ENCODE measurements at places on chromosomes 6 and 20.

DNA sequence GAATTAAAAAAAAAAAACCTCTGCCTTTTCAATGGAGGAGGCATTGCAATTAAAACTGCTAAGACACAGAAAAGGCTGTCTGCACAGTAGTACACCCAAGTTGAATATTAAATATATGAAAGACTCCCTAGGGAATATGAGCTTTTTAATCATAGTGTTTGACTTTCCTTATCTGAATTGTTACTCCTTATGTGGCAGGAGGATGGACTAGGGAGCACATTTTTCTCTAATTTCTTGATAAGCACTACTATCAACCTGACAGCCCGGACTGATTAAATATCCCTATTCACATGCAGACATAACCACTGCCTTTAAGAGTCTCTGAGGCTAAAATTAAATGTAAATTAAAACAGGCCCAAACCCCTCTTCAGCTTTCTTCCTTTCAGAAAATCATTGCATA, 428.6 kb upstream of the GJE1 start:
- H3K4me1 ChIP-seq: no peaks in the 10 kb centered on the region
- DNase-seq: no peak
- no peaks in the 10 kb centered on the region for H3K27me3 ChIP-seq
- no peaks in the 10 kb centered on the region for H3K36me3 ChIP-seq
- H3K27ac ChIP-seq: no peak overlapping the region
- no peak overlapping the region for H3K4me3 ChIP-seq

DNA sequence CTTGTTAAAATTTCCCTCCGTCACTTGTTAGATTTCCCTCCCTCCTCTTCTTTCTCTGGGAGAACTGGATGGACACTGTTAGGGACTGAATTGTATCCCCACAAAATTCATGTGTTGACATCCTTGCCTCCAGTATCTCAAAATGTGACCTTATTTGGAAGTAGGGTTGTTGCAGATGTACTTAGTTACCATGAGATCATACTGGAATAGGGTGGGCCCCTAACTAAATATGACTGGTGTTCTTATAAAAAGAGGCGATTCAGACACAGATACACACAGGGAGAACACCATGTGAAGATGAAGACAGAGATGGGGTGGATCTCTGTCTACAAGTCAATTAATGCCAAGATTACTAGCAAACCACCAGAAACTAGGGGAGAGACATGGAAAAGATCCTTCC, 139.5 kb downstream of the ALDH8A1 start:
- no peak overlapping the region for H3K4me3 ChIP-seq
- no peak overlapping the region for H3K27ac ChIP-seq
- DNase-seq: no peak
- no peaks in the 10 kb centered on the region for H3K27me3 ChIP-seq

- no peaks in the 10 kb centered on the region for H3K36me3 ChIP-seq
- no peak overlapping the region for H3K27ac ChIP-seq
- H3K27me3 ChIP-seq: no peaks in the 10 kb centered on the region
- H3K4me3 ChIP-seq: no peak overlapping the region
- no peak for DNase-seq
- H3K4me1 ChIP-seq: no peaks in the 10 kb centered on the region
Observed at GRCh38 chr6:120354452-120355098, 979.7 kb downstream of the TBC1D32 start.

- peaks cover 7% of the 10 kb centered on the region for H3K27me3 ChIP-seq
- H3K27ac ChIP-seq: no peak overlapping the region
Observed at GRCh38 chr6:17740559-17741220, 34.0 kb upstream of the NUP153 start.

DNA sequence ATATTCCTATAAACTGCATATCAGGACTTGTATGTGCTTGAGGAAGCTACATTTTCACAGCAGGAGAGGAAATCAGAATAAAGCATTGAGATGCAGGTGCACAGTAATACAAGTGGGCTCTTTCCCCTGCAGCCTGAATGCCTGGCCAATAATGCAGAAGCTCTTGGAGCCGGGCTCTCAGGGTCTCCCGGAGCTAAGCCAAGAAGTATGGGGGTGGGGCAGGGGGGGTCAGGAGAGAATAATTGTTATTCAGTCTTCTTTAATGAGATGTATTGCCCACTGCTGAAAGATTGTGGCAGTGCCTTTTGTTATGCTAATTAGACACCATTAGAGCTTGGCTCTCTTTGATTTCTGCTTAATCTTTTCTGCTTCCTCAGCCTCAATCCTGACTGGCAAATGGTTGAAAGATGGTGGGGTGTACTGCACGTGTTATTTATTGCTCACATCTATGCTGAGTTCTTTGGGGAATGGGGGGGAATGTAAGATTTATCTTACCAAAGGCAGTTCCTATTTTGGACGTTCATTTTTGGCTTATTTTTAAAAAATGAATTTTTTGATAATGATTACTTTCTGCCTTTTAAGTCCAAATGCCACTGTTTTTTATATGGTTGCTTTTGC, 407.6 kb upstream of the SOX4 start:
- H3K4me3 ChIP-seq: no peak overlapping the region
- no peak for DNase-seq
- no peak overlapping the region for H3K27ac ChIP-seq
- H3K4me1 ChIP-seq: peaks cover 27% of the 10 kb centered on the region
- peaks cover 23% of the 10 kb centered on the region for H3K36me3 ChIP-seq

GRCh38 chr6:148438632-148439031, 96.0 kb downstream of the SASH1 start:
- H3K4me1 ChIP-seq: peaks cover 15% of the 10 kb centered on the region
- no peak overlapping the region for H3K27ac ChIP-seq
- H3K27me3 ChIP-seq: peaks cover 42% of the 10 kb centered on the region
- no peak for DNase-seq
- no peak overlapping the region for H3K4me3 ChIP-seq
- H3K36me3 ChIP-seq: no peaks in the 10 kb centered on the region

GRCh38 chr20:58994390-58995159, 12.5 kb downstream of the CTSZ start:
- no peak overlapping the region for H3K4me3 ChIP-seq
- H3K4me1 ChIP-seq: peaks cover 2% of the 10 kb centered on the region

DNA sequence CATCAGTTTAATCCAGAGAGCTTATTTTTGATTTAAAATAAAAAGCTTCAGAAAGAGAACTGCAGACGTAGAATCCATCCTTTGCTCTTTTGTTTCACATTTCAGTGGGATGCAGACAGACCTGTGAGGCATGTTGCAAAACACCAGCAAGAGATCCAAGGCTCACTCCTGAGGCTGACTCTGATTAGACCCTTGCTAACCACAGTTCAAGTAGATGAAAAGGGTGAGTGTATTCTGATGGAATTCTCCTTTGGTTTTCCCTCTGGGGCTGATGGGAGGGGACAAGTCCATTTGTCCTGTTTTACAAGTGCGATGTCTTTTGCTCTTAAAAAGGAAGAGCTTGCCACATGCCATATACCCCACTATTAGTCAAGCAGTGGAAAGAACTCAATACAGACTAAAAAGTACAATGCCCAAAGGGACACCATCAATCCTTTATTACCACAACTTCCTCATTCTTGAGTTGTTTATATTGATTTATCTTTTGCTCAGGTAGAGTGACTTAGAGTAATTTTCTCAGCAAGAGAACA, 772.7 kb downstream of the MAFB start:
- H3K36me3 ChIP-seq: no peaks in the 10 kb centered on the region
- H3K4me3 ChIP-seq: no peak overlapping the region
- no peak overlapping the region for H3K27ac ChIP-seq
- DNase-seq: no peak
- no peaks in the 10 kb centered on the region for H3K4me1 ChIP-seq
- peaks cover 5% of the 10 kb centered on the region for H3K27me3 ChIP-seq

DNA sequence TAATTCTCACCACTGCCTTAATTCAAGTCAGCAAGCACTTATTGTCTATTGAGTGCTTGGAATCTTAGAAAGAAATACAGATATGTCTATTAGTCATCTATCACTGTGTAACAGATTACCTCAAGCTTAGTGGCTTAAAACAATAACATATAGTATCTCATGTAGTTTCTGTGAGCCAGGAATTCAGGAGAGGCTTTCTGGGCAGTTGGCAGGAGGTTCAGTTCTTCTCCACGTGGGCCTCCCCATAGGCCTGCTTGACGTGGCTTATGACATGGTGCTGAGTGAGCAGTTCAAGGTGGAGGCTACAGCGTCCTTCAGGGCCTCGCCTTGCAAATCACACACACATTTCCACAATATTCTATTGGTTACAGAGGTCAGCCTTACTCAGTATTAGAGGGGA, 69.7 kb downstream of the DTD1 start:
- peaks cover 18% of the 10 kb centered on the region for H3K36me3 ChIP-seq
- H3K4me1 ChIP-seq: peaks cover 6% of the 10 kb centered on the region
- no peak overlapping the region for H3K4me3 ChIP-seq
- H3K27me3 ChIP-seq: no peaks in the 10 kb centered on the region

- no peak for DNase-seq
- H3K36me3 ChIP-seq: peaks cover 54% of the 10 kb centered on the region
- H3K27ac ChIP-seq: no peak overlapping the region
- no peak overlapping the region for H3K4me3 ChIP-seq
Observed at GRCh38 chr6:113960795-113961194, 10.2 kb downstream of the HDAC2 start.

- no peak for DNase-seq
Observed at GRCh38 chr20:46137816-46138215, 19.7 kb downstream of the CD40 start.

- no peak overlapping the region for H3K4me3 ChIP-seq
- H3K4me1 ChIP-seq: no peaks in the 10 kb centered on the region
- DNase-seq: no peak
- H3K27me3 ChIP-seq: peaks cover 3% of the 10 kb centered on the region
Observed at GRCh38 chr6:71079677-71080076, 122.8 kb upstream of the B3GAT2 start.

DNA sequence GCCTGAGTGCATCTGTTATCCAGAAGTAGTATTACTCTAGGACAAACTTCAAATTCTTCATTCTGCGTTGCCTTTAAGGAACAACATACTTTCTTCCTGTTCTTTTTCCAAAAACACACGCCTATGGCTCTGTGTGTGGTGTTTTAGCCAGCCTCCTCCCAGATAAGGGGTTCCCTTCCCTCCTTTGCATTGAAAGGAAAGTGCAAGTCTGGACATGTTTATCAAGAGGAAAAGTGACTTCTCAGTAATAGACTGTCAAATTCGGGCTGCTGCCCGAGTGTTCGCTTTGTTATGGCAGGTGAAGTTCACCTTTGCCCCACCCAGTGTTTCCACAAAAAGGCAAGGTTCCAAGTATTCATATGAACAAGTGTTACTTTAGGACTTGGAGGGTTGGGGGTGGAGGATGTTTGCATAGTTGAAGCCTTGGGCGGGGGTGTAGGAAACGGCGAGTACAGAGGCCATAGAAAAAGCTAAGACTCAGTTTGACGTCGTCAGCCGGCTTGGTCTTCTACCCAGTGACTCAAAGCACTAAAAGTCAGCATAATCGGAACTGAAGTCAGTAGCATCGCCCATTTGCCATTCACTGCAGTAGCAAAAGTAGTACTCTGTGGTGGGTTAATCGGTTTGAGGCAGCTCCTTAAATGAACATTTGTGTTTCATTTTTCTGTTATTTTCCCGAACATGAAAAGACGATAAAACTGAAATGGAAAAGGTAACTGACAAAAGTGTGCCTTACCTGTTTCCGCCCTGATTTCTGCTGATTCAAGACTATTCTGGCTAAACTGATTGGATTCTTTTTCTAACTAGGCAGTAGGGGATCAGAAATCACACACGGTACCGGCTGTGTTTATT, 12.5 kb downstream of the PRDM1 start:
- peaks cover 95% of the 10 kb centered on the region for H3K4me1 ChIP-seq
- H3K4me3 ChIP-seq: peak overlapping the region; percentile 88
- peak; percentile 79 for DNase-seq
- H3K27me3 ChIP-seq: no peaks in the 10 kb centered on the region
- H3K27ac ChIP-seq: peak overlapping the region; percentile 97
- peaks cover 74% of the 10 kb centered on the region for H3K36me3 ChIP-seq

DNA sequence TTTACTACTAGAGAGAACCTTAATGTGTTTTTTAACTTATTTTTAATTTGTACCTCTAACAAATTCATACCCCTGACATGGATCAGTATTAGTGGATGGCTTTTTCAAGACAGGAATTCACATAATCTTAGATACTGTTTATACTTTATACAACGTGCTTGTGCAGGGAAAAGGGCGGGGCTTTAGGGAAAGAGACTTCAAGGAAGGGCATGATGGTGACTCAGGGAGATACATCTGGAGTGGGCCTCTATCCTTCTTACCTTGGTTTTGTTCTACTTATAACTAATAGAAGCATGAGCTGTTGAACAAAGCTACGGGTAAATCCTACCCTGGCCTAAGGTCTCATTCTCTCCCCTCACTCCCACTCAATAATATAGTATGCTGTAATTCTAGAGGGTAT, 160.8 kb downstream of the C6orf58 start:
- no peaks in the 10 kb centered on the region for H3K27me3 ChIP-seq
- H3K36me3 ChIP-seq: peaks cover 30% of the 10 kb centered on the region
- no peak for DNase-seq
- no peak overlapping the region for H3K4me3 ChIP-seq
- peaks cover 53% of the 10 kb centered on the region for H3K4me1 ChIP-seq
- peak overlapping the region; percentile 37 for H3K27ac ChIP-seq

DNA sequence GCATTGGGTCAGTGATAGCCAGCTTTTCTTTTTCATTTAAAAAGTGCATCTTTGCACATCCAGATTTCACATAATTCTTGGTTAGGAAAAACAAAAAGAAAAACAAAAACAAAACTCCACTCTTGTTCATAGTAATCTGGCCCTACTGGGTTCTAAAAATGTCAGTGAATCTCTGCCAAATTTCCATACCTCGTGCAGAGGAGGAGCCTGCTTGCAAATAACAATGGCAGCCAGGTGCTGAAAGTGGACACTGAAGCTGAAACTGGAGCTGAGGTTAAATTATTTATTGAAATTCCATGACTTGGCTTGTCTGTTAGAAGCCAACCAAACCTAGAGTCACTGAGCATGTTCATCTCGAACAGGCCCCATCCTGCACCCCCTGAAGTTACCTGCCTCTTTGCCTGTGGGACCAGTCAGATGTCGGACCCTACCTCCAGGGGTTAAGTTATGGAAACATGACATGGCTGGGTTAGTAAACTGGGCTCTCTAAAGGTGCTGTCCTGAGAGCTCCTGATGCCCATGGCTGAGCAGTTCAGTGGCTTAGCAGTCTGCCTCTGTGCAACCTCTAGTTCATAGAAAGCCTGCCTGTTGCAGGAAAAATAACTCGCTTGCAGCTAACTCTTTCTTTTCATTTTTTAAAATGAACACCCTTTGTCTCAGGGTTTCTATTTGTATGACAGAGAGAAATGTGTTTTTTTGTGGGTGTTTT, 42.7 kb downstream of the CLIC5 start:
- H3K27me3 ChIP-seq: no peaks in the 10 kb centered on the region
- peaks cover 15% of the 10 kb centered on the region for H3K4me1 ChIP-seq
- H3K4me3 ChIP-seq: no peak overlapping the region

- H3K36me3 ChIP-seq: no peaks in the 10 kb centered on the region
- H3K27me3 ChIP-seq: peaks cover 5% of the 10 kb centered on the region
- no peak overlapping the region for H3K27ac ChIP-seq
- no peaks in the 10 kb centered on the region for H3K4me1 ChIP-seq
- no peak for DNase-seq
Observed at GRCh38 chr6:41648921-41649320, 10.7 kb downstream of the MDFI start.
